ENCODE measurements at places on chromosomes 1 and 21. TPM values are rescaled to one million over a fixed set of nuclear protein-coding genes. Genes with fewer than 3 reads are reported as not detected.

Gene ELF3
- total RNA-seq: 39.4 TPM

Gene FBXO2
- total RNA-seq: 1.9 TPM

Gene CLCNKA
- total RNA-seq: not detected

Gene FAM151A
- total RNA-seq: not detected

Gene SPRR2G
- not detected for total RNA-seq

Gene BRINP2
- not detected for total RNA-seq

DNA sequence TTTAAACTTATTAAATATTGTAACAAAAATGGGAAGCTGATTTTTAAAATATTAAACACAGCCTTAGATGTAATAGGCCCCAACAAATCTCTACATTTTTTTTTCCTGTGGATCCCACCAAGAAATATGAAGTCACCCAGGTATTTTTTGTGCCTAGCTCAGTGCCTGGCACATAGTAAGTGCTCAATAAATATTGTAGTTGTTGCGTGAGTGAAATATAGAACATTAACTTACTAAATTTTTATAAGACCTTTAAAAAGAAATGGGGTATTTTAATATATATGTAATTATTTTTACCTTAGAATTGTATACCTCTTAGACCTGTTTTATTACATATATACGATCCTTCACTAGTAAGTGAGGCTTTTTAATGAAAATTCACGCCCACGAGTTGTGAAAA lies 569 bp upstream of the DNAH14 start:
- DNase-seq: no peak

DNA sequence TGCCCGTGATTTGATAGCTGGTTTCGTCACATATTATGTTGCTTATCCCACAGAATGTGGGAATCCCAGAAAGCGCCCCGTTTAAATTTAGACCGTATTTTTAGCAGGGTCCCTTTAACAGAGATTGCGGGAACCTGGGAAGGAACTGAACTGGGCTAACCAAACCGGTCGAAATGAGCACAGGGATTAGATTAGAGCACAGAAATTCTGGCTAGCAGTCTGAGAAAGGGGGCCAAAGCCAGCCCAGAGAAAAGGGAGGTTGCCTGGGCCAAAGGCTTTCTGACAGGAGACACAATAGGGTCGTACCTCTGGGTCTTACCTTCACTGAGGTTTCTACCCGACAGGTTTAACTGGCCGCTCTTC lies 327 bp downstream of the LRRC40 start:
- no peak for DNase-seq

- DNase-seq: no peak
Measured at GRCh38 chr1:179995576-179995975, 41.0 kb downstream of the CEP350 start.

DNA sequence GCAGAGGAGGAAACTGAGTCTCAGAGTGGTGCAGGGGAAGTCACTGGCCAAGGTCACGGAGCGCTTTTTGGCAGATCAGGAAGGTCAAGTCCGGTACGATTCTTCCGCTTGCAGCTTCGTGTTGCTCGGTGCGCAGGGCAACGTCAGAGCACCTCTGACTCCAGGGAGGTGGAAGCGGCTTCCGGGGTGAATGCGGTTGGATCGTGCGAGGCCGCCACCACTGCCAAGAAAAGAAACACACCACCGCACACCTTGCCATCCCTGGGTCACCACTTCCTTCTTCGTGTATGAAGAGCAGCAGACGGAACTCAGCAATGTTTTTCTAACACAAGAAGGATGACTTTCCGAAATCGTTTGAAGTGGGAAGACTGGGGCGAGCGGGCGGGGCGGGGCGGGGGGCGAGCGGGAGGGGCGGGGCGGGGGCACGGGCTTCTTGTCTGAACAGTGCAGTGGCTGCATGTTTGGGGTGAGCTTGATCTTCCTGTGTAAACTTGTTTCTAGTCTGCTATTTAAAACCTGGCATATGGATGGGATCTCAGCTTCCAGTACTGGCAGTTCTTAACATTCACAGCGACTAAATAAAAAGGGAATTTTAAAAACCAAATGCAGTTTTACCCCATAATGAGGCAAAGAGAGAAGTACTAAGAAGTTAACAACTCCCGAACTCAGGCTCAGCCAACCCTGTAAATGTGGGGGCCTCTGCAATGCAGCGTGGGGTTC lies 300.0 kb downstream of the RRAGC start:
- DNase-seq: no peak

DNA sequence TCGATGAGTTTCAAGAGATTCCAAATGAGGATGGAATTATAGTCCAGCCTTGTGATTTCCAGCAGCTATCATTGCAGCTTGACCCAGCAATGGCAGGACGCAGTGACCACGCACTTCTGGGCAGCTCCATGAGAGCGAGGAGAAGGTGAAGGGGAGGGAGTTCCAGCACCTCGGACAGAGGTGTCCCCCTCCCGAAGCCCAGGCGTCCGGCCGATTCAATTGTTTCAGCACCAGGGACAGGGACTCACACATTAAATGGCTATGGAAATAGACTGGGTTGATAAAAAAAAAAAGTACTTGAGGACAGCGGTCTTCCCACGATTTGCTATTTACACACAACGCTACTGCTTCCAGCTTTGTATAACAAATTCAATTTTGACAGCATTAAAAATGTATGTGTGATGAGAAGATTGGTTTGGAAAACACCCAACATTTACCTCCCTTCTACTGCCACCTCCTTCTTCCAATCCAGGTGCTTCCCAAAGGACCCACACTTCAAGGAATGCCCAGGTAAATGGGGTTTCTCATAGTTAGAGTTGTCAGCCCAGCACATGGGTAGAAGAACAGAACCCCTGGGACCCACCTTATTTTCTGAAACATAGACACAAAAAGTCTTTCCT lies 71.8 kb downstream of the DISP3 start:
- peak; percentile 69 for DNase-seq

GRCh38 chr1:50066806-50067205 lies 41.9 kb upstream of the ELAVL4 start:
- DNase-seq: no peak

- no peak for DNase-seq
Measured at GRCh38 chr21:44686000-44686781, 4.2 kb upstream of the KRTAP12-1 start.

Data from A172 (cell line).